ENCODE measurements at places on chromosomes 16 and 17.
A peak's percentile ranks its signal among the peaks of the same experiment; 100 is the strongest.

DNA sequence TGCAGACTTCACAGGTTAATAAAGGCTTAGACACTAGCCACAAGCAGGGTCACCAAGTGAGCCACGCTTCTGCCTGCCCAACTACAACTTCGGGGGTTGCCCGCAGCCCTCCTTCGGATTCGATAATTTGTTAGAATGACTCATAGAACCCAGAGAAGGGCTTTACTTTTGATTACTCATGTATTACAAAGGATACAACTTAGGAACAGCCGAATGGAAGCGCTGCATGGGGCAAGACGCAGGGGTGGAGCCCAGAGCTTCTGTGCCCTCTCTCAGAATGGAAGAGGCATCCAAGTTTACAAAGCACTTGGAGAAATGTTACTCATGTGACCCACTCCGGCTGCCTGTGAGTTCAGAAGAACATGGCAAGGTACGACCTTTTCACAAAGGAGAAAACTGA lies 7.5 kb upstream of the CDH5 start:
- no peak for DNase-seq

DNA sequence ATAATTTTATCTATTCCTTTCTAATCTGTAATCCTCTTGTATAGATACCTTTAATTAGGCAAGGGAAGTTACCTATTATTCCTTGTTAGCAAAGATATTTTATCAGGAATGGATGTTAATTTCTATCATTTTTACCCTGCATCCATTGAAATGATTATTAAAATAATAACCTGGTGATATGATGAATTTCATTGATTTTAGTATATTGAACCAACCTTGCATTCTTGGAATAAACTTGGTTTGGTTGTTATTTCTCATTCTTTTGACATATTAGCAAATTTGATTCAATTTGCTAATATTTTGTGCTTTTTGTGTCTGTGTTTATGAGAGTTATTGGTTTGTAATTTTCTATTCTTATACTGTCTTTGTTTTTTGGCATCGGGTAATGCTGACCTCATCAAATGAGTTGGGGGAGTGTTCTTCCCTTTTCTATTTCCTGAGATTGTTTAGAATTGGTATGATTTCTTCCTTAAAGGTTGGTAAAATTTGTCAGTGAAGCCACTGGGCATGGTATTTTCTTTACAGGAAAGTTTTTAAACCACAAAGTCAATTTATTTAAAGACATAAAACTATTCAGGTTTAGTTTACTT lies 250.4 kb upstream of the PMFBP1 start:
- no peak for DNase-seq

- DNase-seq = no peak
These were observed 31.3 kb downstream of the SPOP start for GRCh38 chr17:49646391-49647255.

- DNase-seq = no peak
These were observed 1.3 kb downstream of the PARD6A start for GRCh38 chr16:67661886-67662652.

GRCh38 chr16:26642047-26642664 lies 424.6 kb upstream of the C16orf82 start:
- no peak for DNase-seq

DNA sequence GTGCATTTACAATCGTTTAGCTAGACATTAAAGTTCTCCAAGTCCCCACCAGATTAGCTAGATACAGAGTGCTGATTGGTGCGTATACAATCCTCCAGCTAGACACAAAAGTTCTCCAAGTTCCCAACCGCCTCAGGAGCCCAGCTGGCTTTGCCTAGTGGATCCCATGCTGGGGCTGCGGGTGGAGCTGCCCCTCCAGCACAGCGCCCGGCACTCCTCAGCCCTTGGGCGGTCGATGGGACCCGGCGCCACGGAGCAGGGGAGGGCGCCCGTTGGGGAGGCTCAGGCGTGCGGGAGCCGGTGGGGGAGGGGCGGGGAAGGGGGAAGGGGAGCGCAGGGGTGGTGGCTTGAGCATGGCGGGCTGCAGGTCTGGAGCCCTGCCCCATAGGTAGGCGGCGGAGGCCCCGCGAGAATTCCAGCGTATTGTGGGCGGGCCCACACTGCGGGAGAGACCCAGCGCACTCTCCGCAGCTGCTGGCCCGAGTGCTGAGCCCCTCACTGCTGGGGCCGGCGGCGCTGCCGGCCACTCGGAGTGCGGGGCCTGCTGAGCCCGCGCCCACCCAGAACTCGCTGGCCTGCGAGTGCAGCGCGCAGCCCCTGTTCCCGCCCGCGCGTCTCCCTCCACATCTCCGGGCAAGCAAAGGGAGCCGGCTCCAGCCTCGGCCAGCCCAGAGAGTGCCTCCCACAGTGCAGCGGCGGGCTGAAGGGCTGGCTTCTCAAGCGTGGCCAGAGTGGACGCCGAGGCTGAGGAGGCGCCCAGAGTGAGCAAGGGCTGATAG lies 907.5 kb downstream of the CDH8 start:
- no peak for DNase-seq

- peak; percentile 30 for DNase-seq
These were observed 57.0 kb downstream of the RAI1 start for GRCh38 chr17:17737961-17738894.

GRCh38 chr17:39527220-39527813 lies 66.0 kb downstream of the CDK12 start:
- DNase-seq = no peak

- DNase-seq = peak; percentile 6
These were observed 94.1 kb downstream of the MRM3 start for GRCh38 chr17:876272-876671.

DNA sequence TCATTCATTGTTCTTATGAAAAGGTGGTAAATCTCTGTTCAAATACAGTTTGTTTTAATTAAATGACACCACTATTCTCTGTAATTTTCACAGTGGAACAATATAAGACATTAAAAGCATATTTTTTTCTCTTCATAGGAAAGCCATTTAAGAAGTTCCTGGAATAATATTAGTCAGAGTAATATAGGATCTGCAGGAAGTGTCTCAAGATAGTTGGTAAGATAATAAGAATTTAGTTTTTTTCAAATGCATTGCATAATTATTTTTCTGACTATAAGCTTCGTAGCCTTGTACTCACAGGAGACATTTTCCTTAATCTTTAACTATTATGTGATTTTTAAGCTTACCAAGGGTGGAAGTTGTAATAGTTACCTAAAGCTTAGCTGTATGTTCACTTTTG lies 16.9 kb downstream of the STXBP4 start:
- no peak for DNase-seq

DNA sequence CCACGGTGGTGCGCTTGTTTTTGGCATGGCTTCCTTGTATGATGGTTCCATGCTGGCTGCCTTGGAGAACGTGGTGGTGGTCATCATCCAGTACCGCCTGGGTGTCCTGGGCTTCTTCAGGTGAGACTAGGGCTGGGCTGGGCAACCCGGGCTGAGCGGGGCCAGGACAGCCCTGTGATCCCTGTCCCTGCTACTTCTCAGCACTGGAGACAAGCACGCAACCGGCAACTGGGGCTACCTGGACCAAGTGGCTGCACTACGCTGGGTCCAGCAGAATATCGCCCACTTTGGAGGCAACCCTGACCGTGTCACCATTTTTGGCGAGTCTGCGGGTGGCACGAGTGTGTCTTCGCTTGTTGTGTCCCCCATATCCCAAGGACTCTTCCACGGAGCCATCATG lies 4.9 kb downstream of the CES2 start:
- DNase-seq = no peak

DNA sequence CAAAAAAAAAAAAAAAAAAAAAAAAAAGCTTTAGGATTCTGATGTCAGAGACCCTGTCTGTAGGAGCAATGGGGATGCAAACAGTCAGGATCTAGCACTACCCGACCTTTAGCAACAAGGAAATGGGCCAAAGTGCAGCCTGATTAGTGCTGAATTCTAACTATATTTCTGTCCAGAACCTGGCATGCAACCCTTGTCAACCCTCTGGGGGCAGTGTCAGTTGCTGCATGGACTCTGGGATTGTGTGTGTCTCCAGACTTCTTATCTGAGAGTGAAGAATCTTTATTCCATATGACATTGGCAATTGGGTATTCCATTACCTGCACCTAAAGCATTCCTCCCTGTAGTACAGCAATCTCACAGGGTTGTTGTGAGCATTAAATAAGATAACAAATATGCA lies 120.3 kb upstream of the CRHR1 start:
- no peak for DNase-seq

GRCh38 chr16:12601290-12601900 lies 202.3 kb downstream of the CPPED1 start:
- DNase-seq = no peak

DNA sequence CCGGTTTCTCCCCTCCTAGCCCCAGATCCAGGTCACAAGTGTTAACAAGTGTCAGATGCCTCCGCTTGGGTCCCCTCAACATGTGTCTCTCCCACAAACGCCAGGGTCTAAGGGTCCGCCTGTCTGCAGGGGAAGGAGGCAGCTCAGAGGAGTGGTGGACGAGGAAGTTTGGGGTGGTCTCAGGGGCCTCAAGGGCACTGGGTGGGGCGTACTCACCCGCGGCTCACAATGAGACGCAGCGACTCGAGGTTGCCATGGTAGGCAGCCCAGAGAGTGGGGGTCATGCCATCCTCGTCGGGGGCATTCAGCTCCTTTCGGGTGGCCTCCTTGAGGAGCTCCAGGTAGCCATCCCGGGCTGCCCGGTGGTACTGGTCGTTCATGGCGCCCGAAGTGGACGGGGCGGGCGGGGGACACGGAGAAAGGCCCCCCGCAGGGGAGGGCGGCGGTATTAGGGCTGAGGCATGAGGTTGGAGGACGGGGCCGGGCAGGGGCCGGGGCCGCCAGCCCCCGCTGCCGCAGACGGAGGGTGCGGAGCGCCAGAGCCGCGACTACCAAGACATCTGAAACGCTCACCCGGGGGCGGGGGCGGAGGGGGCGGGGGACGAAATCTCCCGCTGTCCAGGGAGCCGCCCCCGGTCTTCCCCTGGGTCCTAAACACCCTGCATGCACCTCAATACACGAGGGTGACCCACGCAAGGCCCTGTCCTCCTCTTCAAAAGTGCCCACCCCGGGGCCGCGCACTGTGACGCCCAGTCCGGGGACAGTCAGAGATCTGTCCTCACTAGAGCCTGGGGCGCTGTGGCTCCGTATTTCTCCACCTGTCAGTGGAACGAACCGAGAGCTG lies at the start of gene USH1G:
TSS of gene USH1G (minus strand) at position 562 of the 844 bp plus-strand sequence. CDS start at position 380, 182 bp downstream.
- DNase-seq = no peak

DNA sequence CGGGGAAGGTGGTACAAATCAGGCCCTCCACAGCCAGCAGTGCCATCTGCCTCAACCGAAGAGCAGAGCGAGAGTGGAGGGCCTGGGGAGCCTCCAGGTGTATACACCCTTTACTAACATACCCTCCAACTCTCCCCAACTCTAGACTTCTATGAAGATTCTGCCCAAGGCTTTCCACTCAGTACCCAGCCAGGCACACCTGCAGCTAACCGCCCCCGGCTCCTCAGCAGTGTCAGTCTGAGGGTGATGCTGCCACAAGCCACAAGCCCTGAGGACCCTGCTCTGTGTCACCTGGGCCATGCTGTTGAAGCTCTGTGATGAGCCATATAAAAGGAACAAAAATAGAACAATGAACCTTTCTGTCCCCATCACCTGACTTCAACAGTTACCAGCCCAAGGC lies 3.8 kb downstream of the CENPV start:
- no peak for DNase-seq

GRCh38 chr17:10396524-10397163 lies 23.8 kb upstream of the MYH13 start:
- no peak for DNase-seq

GRCh38 chr17:48375356-48375755 lies 54.7 kb downstream of the SKAP1 start:
- no peak for DNase-seq

DNA sequence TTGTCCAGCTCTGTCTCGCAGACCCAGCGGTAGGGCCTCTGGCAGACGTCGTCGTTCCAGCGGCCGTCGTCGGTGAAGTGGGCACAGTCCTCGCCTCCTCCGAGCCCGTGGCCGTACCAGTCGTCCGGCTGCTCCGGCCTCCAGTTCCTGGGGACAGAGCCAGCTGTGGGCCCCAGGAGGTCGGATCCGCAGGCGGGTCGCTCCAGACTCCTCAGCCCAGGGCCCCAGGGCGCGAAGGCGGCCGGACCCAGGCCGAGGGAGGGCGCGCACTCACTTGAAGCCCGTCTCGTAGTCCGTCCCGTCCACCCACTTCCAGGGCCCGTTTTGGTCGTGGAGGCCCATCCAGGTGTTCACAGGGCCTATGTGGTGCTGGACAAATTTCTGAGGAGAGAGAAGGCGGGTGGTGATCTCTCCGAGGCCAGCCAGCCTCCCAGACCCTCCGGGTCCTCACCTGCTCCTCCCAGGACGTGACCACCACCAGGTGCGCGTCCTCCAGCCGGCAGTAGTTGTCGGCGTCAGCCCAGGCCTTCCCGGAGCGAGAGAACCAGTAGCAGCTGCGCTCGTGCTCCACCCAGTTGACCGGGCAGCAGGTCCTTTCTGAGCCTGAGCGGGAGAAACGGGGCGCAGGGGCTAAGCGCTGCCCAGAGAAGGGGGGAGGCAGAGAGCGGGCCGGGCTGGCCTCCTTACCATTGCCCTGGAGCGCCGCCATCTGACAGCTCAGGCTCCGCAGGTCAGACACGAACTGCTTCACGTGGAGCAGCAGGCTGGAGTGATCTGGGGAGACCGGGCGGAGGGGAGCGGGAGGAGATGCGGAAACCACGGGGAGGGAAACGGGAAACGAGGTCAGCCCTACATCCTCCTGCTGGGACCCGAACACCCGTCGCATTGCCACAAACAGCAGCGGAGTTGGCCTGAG lies 5.2 kb downstream of the ASGR1 start:
- peak; percentile 28 for DNase-seq

GRCh38 chr16:85793662-85794298 lies 5.6 kb downstream of the EMC8 start:
- DNase-seq = no peak

DNA sequence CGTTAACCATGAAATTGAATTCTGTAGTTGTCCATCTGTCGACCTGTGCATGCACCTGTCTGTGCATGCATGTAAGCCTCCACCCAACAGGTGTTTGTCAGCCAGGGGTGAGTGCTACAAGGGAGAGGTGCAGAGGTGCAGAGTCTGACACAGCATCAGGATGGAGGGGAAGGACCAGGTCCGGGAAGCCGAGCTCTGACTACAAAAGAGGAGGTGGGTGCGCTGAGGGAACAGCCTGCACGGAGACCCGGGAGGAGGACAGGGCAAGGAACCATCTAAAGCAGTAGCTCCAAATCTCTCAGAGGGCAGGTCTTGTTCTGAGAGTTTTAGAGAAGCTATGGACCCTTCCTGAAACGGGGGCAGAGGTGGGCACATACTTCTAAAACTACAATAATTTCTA lies 54.1 kb downstream of the B9D1 start:
- DNase-seq = no peak

GRCh38 chr17:76935331-76935730 lies 67.1 kb downstream of the MGAT5B start:
- no peak for DNase-seq

DNA sequence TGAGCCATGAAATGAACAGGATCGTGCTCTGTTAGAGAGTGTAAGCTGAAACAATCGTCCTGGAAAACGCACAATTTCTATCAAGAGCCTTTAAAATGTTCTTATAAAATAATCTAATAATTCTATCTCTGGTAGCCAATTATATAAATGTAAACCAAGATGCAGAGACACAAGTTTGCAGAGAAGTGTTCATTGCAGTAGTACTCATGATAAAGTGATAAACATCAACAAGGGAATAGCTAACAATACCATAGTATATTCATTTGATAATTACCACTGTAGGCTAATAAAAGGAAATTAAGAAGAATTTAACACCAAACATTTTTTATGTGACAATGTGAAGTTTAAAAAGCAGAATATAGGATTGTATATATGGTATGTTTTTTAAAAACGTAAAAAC lies 12.4 kb downstream of the NACA2 start:
- DNase-seq = no peak

- DNase-seq = no peak
These were observed 329 bp downstream of the SMARCD2 start for GRCh38 chr17:63842173-63842539.
